ENCODE measurements at places on chromosomes 12 and 14. TPM values are rescaled to one million over a fixed set of nuclear protein-coding genes. Genes with fewer than 3 reads are reported as not detected.

TMEM116 gene
- 6.1 TPM for total RNA-seq

HCAR3 gene
- 0.14 TPM for total RNA-seq

TMEM132C gene
- total RNA-seq, result 1.1 TPM

- DNase-seq, result no peak
These were observed 834.1 kb downstream of the TRHDE start for GRCh38 chr12:73106296-73106695.

DNA sequence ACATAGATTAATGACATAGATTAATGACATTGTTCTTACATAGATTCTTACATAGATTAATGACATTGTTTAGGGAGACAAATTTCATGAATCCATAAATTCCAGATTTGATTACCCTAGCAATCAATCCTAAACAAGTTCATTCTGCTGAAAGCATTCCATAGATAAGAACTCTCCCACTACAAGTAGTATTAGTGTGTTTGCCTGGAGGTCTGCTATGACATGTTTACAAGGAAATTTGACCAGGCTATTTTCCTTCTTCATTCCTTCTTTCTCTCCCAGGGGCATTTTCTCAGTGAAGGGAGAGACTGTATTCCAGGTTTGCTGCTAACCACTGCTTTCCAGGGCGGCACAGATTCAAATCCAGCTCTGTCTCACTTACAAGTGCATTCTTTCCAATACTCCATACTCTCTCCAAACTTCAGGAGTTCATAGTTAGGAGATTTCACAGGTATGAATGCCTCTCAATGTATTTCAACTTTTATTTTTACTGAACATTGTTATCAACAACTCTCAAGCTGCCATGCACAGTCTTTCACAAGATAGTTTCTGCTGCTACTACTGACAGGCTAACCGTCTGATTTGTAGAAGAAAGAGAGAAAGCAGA is 134.5 kb downstream of the SLC38A1 start:
- no peak for DNase-seq

- DNase-seq, result peak; percentile 61
These were observed 123.1 kb downstream of the ZNF664 start for GRCh38 chr12:124096109-124096508.

DNA sequence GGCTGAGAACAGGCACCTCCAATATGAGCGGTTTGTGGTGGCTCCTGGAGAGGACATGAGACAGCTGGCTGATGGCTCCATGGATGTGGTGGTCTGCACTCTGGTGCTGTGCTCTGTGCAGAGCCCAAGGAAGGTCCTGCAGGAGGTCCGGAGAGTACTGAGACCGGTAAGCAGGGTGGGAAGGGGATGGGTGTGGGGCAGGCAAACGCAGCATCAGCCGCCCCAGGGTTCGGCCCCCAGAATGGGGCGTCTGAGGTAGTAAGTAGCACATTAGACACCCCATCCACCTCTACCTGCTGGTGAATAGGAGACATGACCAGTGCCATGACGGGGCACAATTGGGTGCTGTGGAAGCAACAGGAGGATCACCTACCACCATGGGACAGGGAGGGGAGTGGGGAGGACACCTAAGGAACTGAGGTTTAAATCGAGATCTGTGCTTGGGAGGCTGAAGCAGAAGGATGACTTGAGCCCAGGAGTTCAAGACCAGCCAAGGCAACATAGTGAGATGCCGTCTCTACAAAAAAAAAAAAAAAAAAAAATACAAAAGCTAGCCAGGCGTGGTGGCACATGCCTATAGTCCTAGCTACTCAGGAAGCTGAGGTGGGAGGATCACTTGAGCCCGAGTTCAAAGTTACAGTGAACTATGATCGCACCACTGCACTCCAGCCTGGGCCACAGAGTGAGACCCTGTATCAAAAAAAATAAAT is 25.5 kb downstream of the ITGA7 start:
- peak; percentile 52 for DNase-seq

DNA sequence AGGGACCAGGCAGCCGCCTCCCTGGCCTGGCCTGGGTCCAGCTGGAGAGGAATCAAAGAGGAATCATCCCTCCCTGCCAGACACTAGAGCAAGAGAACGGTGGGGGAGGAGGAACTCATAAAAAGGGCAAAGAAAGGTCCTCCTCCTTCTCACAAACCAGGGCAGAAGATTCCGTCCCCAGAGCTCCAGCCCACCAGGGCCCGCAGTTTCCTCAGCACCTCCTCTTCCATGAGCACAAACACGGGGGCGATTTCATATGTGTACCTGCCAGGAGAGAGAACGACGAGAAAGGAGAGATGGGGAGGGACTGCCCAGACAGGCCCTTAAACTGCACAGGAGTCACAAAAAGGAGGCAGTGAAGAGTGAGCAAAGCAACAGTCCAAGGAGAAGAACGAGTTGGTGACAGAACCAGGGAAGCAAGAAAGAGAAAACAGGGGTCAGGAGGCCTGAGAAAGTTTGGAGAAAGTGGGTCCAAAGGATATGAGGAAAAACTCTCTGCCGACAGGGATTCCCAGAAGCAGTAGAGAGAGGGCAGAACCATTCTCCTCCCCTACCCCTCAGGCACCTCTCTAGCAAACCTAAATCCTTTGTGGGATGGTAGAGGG is 8.7 kb upstream of the ZNF740 start:
- no peak for DNase-seq

DNA sequence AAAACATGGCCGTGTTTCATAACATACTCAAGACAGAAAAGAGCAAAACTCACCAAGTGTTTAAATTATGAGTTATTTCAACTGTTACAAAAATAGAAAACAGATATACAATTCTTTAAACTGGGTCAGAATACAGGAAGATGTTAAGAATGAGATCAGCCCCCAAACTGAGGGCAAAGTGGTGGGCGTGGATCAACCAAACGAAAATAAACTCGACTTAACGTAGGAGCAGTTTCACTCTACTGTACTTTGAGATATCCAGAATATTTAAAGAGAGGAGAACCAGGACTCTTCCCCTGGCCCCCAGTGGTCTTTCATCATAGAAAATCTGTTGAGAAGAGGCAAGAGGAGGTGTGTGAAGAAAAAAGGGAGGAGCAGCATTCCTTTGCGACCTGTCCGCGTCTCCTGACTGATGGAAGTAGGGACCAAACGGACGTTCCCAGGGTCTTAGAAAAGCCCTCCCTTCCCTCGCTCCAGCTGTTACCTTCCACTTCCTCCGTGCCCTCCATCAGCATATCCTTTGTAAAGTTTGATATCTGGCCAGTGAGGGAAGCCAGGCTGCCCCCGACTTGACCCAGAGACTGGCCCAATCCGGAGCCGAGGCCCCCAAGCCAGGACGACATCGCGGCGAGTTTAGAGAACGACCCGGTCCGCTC is 668 bp downstream of the TRIP11 start:
- DNase-seq, result no peak

All from posterior vena cava (tissue), 2 donors.